A375 (cell line): ENCODE measurements at places on chromosomes 6 and 20. TPM values are rescaled to one million over a fixed set of nuclear protein-coding genes. Genes with fewer than 3 reads are reported as not detected.

ATP6V1G2 gene
- 0.26 and 1.9 TPM in 2 replicates for total RNA-seq

PGC gene
- total RNA-seq, result not detected in 2 replicates

UBD gene
- total RNA-seq, result 0.40 and 1.4 TPM in 2 replicates

OVOL2 gene
- 0.37 and 0.72 TPM in 2 replicates for total RNA-seq

OLIG3 gene
- total RNA-seq, result not detected in 2 replicates

AIF1 gene
- total RNA-seq, result not detected in 2 replicates

UNC5CL gene
- 0.53 and 1.0 TPM in 2 replicates for total RNA-seq

TRAPPC3L gene
- not detected in 2 replicates for total RNA-seq

HSPA1L gene
- total RNA-seq, result 0.11 and 0.50 TPM in 2 replicates

ALDH5A1 gene
- total RNA-seq, result 4.6 and 5.5 TPM in 2 replicates

LY6G6F gene
- not detected in 2 replicates for total RNA-seq

HS3ST5 gene
- total RNA-seq, result not detected in 2 replicates

GSS gene
- 137 and 143 TPM in 2 replicates for total RNA-seq

MYT1 gene
- total RNA-seq, result 0.80 and 1.1 TPM in 2 replicates

CFAP61 gene
- total RNA-seq, result 0.13 and 0.19 TPM in 2 replicates

TMEM244 gene
- 0.75 TPM in 1 of 2 replicates, not detected in the other for total RNA-seq

GRIK2 gene
- 5.8 and 9.0 TPM in 2 replicates for total RNA-seq

GUCA1A gene
- not detected in 2 replicates for total RNA-seq

LRFN2 gene
- not detected in 2 replicates for total RNA-seq

ERMARD gene
- total RNA-seq, result 14.6 and 22.5 TPM in 2 replicates
